ENCODE measurements at places on chromosomes 2 and 18. TPM values are rescaled to one million over a fixed set of nuclear protein-coding genes. Genes with fewer than 3 reads are reported as not detected.

- DNase-seq = peak; percentile 52
These were observed 16.3 kb downstream of the SLC3A1 start for GRCh38 chr2:44291281-44292248.

DNA sequence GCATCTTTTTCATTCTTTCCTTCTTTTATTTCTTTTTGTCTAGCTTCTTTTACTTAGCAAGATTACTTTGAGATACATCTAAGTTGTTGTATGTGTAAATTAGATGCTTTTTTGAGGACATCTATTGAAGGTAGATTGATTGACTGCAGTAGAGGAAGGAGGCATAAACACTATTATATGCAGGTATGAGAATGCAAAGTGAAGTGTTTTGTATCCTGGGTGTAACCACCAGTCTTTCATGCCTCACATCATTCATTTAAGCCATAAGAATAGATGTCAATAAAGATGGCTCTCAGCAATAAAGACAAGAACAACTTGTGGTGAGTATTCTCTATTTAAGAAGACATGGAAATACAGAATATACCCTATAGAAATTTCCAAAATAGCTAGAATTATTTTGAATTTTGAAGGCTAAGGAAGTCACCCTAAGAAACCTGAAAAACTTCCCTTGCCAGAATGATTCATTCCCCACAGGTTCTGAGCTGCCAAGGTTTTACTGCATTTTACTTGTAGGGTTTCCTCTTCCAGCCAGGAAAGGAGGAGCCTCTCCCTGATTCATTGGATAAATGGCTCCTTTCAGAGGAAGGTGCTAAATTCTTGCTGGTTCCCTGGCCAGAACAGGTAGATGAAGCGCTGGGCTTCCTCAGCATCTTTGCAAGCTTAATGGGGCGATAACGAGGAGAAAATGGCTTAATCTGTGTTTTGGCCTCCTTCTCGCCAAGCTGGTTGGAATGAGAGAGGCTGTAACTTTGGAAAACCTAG, 279.8 kb upstream of the SLC14A2 start:
- no peak for DNase-seq

DNA sequence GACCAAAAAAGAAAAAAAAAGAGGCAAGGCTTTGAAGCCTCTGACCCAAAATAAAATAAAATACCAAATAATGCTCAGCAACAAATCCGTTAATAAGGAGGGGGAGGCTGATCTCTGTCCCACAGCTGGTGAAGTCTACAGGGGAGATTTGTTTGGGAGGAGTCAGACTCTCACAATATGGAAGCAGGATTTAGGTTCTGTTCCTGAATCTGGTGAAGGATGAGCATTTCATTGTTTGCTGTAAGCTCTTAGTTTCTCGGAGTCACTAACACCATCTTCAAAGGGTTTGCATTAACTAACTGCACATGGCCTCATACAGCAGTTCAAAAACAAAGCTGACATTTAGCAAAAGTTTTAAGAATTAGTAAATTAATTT, 339.4 kb upstream of the TNP1 start:
- DNase-seq = no peak

The BUB1 gene
- total RNA-seq = 184 TPM

DNA sequence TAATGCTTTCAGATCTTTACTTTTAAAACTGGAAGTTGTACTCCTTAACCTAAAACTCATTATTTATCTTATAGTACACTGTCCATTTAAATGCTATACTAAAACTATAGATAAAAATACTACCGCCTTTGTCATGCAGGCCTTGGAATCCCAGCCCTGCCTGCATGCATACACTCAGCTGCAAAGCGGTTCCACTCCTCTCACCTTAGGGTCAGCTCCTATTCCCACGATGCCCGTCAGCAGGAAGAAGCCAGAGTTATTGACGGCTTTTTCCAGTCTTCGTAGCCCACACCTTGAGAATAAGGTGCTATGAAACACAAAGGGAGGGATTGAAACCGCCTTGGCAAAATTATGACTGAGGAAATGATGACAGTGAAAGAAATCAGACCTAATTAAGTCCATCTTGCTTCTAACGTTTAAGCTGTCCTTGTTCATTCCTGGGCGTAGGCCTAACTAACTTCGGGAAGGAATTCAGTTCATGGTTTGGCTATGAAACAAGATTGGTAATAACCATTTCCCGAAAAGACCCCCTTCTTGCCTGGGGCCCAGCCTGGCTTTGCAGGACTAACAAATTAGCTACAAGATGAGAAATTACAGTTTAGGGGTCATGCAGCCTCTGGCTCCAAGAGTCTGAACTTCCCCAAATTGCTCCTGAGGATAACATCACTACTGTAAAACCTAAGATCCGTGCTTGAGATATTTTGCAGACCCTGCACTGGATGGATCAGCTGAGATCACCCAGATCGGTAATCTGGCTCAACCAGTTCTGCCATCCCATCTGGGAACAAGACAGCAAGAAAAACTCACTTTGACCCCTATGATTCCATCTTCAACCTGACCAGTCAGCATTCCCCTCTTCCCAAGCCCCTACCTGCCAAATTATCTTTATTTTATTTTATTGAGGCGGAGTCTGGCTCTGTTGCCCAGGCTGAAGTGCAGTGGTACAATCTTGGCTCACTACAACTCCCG, 17.1 kb downstream of the EPB41L5 start:
- DNase-seq = peak; percentile 51

The CCDC141 gene
- total RNA-seq = 8.0 TPM

DNA sequence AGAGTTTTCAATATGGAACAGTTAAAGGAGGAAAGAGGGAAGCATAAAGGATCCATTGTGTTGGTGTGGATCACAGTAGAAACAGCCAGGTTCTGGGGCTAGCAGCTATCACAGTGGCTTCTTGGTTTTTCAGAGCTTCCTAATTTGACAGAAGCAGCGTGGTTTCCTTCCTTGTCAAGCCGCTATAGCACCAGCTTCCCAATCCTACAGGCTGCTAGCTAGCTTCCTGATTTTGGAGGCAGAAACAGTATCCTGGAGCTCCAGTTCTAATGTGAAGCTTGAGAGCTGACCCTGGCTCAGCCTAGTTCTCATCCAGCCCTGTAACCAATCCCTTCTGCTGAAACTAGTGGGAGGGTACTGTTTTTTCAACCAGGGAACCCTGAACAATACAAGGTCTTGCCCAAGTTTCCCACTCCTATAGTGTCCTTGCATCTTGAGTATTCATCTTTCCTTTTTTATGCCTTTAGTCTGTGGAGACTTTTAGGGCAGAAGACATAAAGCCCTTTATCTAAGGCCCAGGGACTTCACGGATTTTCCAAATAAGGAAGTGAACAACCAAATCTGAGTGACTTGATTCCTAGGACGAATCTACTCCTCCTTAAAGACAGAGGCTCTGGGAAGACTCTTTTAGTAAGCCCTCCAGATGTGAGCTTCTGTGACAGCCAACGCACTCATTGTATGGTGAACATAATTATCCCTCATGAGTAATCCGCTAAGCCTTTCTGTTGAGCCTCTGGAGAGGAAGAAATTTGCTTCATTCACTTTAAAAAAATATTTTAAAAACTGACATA, 33.8 kb downstream of the CCDC93 start:
- DNase-seq = no peak

The INHBB gene
- 0.16 TPM for total RNA-seq

GRCh38 chr2:128636802-128637147, 318.1 kb upstream of the HS6ST1 start:
- no peak for DNase-seq

DNA sequence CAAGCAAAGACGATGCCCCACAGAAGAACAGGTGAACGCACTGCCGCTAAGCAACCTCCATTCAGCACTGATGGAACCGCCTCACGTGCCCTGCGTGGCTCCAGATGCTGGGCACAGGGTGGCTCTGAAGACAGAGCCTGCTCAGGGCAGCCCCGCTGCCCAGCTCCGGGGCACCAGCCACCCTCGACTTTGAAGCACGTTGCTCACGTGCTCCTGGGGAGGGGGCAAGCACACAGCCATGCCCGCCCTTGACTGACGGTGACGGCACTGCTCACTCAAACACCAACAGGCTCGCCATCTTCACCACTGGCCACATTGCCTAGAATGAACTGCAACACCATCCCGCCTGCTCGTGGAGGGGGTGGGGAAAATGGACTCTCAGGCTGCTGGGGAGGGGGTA, 251.3 kb downstream of the HDAC4 start:
- no peak for DNase-seq

- DNase-seq = no peak
These were observed 64.4 kb downstream of the SP110 start for GRCh38 chr2:230155359-230155758.

The SH3BP4 gene
- total RNA-seq = 57.6 TPM

The CHN1 gene
- 30.2 TPM for total RNA-seq

The RGPD3 gene
- 0.28 TPM for total RNA-seq

- DNase-seq = peak; percentile 34
These were observed 2.4 kb upstream of the CETN1 start for GRCh38 chr18:577643-578375.

The RAD51AP2 gene
- total RNA-seq = not detected

GRCh38 chr2:212005085-212005671, 533.4 kb downstream of the ERBB4 start:
- DNase-seq = peak; percentile 73

GRCh38 chr18:8504424-8504823, 104.8 kb upstream of the RAB12 start:
- no peak for DNase-seq

DNA sequence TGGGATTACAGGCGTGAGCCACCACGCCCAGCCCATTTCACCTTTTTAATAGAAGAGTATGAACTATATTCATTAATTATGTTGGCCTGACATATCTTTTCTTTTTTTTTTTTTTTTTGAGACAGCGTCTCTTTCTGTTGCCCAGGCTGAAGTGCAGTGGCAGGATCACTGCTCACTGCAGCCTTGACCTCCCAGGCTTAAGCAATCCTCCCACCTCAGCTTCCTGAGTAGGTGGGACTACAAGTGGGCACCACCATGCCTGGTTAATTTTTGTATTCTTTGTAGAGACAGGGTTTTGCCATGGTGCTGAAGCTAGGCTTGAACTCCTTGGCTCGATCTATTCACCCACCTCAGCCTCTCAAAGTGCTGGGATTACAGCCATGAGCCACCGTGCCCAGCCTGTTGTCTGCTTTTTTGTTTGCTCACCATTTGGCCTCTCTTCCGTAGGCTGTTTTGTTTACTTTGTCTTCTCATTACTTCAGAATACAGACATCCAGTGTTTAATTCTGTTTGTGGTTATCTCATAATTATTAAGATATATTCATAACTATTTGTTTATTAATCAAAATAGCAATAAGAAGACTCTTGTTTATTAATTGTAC, 16.3 kb upstream of the CDH2 start:
- no peak for DNase-seq

The MATN3 gene
- total RNA-seq = 6.4 TPM

All from GM23338 (cell line).